Ovary (tissue), 10 donors: ENCODE measurements at places on chromosomes 12 and 14.

DNA sequence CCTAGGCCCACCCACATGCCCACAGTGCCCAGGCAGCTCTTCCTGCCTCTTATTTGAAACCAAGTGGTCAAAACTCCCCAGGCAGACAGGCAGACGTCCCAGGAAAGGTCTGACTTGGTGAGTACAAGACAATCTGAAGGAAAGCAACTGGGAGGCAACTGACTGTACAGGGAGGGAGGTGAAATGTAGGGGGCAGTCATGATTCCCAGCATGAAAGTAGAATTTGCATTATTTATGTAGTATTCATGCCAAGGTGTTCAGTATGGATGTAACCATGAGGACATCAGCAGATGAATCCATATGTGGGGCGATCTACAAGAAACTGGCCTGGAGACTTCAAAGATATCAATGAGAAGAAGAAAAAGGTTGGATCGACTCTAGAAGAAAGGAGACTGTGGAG lies 46.1 kb downstream of the SLC24A4 start:
- no peak for DNase-seq

- DNase-seq, result no peak
Observed at GRCh38 chr12:132640936-132641335, 22.4 kb downstream of the P2RX2 start.

DNA sequence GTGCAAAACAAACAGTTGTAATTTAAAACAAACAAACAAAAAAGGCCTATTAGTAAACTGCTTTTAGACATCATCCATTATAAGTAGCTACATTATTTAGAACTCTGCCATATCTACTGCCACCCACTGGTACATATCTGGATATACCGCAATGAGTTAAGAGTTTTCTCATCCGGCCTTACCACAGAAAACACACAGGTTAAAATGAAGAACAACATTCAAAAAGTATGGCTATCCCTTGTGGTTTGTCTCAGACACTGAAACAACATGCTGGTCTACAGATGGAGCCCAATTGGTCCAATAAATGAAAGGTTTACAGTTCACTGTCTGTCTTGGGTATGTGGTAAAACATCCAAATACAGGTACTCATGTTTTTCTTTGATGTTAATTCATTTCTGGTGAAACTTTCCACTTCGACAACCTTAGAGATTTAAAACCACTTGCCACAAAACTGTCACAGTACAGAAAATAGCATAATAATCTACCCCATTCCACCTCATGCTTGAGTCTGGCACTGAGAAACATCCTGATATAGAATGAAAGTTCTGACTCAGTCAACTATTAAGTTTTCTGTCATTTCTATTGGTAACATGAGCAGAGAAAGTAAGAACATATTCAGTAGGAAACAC lies 354.3 kb downstream of the CEP128 start:
- no peak for DNase-seq

DNA sequence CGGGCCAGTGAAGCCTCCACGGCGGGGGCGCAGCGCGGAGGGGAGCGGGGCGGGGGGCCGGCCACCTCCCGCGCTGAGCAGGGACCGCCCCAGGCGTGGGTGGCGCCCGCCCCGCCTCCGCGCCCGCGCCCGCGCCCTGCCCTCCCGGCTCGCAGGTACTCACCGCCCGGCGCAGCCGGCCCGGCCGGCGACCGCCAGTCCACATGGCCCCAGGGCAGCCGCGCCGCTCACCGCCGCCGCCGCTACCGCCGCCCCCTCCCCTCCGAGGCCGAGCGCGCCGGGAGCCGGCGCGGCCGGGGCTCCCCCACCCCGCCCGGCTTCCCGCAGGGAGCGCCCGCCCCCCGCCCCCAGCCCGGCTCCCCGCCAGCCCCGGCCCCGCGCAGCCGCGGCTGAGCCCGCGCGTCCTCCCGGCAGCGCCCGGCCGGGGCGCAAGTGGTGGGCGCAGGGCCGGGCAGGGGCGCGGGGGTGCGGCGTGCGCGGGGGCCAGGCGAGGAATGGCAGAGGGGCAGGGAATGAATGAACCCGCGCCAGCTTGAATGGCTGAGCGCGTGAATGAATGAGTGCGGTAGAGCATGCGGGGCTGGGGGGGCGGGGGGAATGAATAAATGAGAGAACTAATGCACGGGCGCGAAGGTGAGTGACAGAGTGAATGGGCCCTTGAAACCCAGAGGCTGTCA lies at the start of gene BEGAIN:
Gene BEGAIN, minus strand, starts transcription at position 332 of the 677 bp plus-strand sequence. Its CDS starts 127 bp downstream, at position 205.
- DNase-seq, result peak; percentile 9

DNA sequence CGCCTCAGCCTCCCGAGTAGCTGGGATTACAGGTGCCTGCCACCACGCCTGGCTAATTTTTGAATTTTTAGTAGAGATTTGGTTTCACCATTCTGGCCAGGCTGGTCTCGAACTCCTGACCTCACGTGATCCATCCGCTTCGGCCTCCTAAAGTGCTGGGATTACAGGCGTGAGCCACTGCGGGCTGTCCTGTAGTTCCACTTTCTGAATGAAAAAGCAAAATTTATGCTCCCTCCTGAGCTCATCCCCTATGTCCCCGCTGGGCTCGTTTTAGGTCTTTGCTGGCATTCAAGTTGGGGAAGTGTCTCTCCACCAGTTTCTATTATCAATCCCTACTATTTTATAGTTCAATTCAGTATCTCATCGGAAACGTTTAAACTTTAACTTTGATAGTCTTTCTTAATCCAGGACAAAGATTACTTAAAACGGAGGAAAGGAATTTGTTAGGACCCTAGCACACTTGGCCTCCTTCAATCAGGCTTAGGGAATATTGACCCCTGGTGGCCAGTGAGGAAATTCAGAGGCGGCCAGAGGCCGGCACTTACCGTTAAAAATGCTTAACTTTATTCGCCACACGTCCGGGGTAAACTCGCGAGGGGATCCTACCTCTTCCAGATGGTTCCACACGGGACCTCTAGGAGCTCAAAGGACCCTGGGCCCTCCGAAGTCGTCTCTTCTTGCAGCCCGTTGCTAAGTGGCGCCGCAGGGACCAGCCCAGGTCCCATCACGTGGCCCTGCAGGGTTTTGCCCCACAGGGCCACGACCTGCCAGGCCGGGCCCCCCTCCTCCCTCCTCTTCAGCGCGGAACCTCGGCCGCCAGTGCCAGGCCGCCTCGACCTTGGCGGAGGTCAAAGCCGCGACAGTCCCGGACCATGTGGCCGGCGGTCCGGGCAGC lies 11.4 kb upstream of the DNAL1 start:
- peak; percentile 77 for DNase-seq

DNA sequence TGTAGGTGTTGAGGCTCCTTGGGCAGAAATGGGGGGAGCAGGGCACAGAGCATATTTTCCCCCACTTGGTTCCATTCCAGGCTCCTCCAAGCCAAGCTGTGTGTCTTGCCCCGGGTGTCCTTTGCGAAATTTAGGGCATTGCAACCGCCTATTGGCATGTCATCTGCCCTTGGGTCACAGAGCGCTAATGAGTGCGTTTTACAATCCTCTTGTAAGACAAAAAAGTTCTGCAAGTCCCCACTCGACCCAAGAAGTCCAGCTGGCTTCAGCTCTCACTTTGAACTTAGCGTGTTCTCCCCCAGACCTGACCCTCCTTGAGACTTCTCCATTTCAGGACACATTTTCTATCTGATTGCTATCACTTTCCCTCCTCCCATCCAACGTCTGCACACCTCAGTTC lies 6.1 kb upstream of the LRTM2 start:
- DNase-seq, result no peak

DNA sequence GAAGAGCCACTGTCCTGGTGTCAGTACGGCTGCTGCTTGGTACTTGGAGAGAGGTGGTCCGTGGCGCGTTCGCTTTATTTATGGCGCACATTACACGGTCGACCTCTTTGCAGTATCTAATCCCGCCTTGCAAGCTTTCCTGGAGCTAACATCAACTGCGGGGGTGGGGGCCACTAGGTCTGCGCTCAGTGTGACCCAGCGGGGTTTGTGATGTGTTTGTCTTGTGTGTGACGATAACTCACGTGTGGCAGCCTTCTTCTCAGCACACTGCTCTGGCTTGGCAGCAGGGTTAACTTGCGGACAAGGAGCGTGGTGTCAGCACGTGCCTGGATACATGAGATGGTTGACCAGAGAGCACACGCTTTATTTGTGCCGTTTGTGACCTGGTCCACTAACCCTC lies 122.2 kb upstream of the RTL1 start:
- no peak for DNase-seq

- DNase-seq, result peak; percentile 26
Observed at GRCh38 chr12:65962921-65963861, 138.9 kb downstream of the HMGA2 start.

DNA sequence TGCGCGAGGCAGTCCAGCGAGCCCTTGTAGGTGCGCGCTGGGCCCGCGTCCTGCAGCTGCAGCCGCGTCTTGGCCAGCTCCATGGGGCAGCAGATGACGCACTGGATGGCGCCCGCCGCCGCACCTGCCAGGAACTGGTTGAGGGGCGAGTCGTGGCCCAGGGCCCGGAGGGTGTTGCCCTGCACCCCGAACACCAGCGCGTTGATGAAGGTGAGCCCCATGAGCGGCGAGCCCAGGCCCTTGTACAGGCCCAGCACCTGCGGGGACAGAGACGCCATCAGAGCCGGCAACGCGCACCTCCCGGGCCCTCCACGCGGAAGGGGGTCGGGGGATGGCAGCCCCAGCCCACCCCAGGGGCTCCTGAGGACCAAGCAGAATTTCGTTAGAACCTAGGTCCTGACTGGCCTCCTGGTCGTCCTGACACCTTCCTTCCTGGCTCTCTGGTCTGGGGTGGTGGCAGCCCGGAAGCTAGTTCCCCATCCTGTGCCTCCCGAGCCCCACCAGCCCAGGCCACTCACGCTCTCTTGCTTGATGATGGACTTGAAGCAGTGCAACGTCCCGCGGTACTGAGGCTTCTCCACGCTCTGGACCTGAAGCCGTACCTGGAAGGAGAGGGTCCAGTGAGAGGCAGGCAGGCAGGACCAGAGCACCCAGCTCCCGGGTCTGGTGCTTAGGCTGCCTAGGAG lies 13.3 kb downstream of the SLC25A29 start:
- DNase-seq, result no peak

GRCh38 chr14:103863245-103863644 lies 15.9 kb upstream of the PPP1R13B start:
- no peak for DNase-seq

GRCh38 chr12:42908712-42909111 lies 319.2 kb upstream of the PRICKLE1 start:
- no peak for DNase-seq

DNA sequence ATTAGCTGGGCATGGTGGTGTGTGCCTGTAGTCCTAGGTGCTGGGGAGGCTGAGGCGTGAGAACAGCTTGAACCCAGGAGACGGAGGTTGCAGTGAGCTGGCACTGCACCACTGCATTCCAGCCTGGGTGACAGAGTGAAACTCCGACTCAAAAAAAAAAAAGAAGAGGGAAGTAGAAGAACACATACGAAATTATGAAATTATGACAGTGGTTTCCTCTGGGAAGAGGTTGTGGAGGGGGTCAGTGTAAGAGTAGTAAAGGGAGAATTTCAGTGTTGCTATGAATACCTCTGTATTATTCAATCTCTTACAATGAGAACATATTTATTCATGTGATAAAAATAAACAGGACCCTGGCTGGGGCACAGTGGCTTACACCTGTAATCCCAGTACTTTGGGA lies 24.7 kb upstream of the CSRNP2 start:
- no peak for DNase-seq

- DNase-seq, result no peak
Observed at GRCh38 chr12:58533652-58534051, 386.7 kb downstream of the LRIG3 start.

- no peak for DNase-seq
Observed at GRCh38 chr12:106918746-106919145, 37.0 kb upstream of the TMEM263 start.

DNA sequence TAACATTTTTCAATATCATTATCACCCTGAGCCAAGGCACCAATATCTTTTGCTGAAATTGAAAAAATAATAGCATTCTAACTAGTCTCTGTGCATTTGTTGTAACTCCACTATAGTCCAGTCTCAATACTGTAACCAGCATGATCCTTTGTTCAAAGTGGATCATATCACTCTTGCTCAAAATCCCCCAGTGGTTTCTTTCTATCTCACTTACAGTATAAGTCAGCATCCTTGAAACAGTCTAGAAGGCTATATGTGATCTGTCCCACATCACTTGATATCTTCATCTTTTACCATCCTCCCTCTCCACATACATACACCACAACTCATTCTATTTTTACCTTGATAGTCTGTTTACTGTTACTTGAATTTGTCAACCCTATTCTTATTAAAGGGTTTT lies 435.7 kb downstream of the CCER1 start:
- DNase-seq, result no peak

- DNase-seq, result no peak
Observed at GRCh38 chr14:103527408-103528145, 1.4 kb upstream of the TRMT61A start.

DNA sequence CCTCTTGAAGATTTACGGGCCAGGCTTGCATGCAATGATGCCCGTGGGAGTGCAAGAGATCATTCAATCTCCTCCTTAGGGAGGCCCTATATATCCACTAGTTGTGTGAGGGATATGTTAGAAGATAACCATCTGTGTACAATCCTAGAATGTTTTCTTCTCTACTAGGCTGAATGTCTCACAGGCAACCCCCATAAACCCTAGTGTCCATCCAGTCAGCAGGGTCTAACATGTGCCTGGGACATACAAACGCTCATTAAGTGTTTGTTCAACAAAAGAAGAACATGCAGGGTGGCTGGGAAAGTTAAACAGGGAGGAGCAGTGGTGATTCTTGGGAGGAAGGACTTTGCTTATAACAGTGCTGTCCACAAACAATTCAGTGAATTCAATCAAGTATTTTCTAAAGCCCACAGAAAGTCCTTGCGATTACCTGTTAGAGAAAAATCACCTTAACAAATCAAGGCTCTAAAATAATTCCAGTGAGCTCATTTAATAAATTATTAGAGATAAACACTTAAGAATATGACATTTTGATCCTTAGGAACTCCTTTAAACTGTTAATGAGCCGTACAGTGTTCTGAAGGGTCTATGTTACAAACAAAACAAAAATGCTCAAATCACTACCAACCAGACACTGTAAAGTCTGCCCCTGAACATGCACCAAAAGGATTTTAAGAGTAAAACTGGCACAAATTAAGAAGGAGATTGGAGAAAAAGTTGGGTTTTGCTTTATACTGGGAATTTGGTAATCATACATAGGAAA lies 96.6 kb upstream of the FERMT2 start:
- DNase-seq, result no peak

GRCh38 chr12:43884683-43885410 lies 49.0 kb downstream of the TMEM117 start:
- DNase-seq, result no peak

- DNase-seq, result peak; percentile 70
Observed at GRCh38 chr12:52056801-52057637, 5.8 kb downstream of the NR4A1 start.

DNA sequence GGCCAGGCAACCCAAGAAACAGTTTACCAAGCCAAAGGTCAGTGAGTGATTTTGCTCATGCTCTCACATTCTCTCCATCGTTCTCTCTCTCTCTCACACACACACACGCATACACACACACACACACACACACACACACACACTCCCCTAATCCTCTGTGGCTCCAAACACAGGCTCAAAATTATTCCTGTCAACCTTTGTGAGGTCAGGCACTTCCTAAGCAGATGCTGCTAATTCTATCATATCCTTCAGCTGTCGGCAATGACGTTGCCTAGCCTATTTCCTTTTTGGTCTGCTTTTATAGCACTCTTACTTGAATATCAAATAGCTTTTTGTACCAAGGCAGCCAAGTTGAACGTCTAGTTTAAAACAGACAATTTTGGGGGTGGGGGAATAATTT lies 98.9 kb upstream of the EGLN3 start:
- DNase-seq, result no peak
